MCF 10A (cell line): ENCODE measurements at places on chromosomes 6 and 20.

- peaks cover 23% of the 10 kb centered on the region for H3K4me1 ChIP-seq
- no peak overlapping the region for H3K4me3 ChIP-seq
- peaks cover 11% of the 10 kb centered on the region for H3K36me3 ChIP-seq
- no peak overlapping the region for H3K27ac ChIP-seq
- peak; percentile 26 for DNase-seq
Measured at GRCh38 chr6:35046862-35047261, 94.3 kb downstream of the TCP11 start.

DNA sequence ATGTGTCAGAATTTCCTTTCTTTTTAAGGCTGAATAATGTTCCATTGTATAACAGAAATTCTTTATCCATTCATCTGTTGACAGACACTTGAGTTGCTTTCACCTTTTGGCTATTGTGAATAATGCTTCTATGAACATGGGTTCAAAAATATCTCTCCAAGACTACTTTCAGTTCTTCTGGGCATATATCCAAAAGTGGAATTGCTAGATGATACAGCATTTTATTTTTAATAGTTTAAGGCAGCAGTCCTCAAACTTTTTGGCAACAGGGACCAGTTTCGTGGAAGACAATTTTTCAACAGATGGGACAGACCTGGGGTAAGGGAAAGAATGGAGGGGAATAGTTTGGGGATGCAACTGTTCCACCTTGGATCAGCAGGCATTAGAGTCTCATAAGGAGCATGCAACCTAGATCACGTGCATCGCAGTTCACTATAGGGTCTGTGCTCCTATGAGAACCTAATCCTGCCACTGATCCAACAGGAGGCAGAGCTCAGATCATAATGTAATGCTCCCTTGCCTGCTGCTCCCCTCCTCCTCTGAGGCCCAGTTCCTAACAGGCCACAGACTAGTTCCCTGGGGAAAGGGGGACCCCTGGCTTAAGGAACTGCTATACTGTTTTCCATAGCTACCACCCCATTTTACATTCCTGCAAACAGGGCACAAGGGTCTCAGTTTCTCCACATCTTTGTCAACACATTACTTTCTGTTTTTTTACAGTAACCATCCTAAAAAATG, 239.9 kb upstream of the RNF217 start:
- H3K27me3 ChIP-seq, result no peaks in the 10 kb centered on the region
- DNase-seq, result no peak
- H3K36me3 ChIP-seq, result no peaks in the 10 kb centered on the region
- peaks cover 6% of the 10 kb centered on the region for H3K4me1 ChIP-seq
- no peak overlapping the region for H3K4me3 ChIP-seq

DNA sequence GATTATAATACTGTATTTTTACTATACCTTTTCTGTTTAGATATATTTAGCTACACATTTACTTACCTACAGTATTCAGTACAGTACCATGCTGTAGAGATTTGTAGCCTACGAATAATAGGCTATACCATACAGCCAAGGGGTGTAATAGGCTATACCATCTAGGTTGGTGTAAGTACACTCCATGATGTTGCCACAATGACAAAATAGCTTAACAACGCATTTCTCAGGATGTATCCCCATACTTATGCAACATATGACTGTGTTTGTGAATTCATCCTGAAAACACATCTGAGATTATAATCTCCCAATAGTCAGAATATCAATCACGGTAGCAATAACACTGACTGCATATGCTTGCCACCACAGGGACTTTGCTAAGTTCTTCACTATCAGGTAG, 20.7 kb downstream of the B4GALT5 start:
- no peak overlapping the region for H3K4me3 ChIP-seq
- no peak for DNase-seq
- H3K4me1 ChIP-seq, result peaks cover 44% of the 10 kb centered on the region

GRCh38 chr6:706146-706545, 13.2 kb upstream of the EXOC2 start:
- no peak overlapping the region for H3K27ac ChIP-seq
- peaks cover 11% of the 10 kb centered on the region for H3K4me1 ChIP-seq
- no peak overlapping the region for H3K4me3 ChIP-seq
- DNase-seq, result peak; percentile 22
- no peaks in the 10 kb centered on the region for H3K36me3 ChIP-seq
- no peaks in the 10 kb centered on the region for H3K27me3 ChIP-seq

GRCh38 chr6:77448546-77448945, 14.7 kb downstream of the HTR1B start:
- DNase-seq, result no peak
- no peak overlapping the region for H3K4me3 ChIP-seq
- H3K27ac ChIP-seq, result no peak overlapping the region
- H3K27me3 ChIP-seq, result no peaks in the 10 kb centered on the region
- peaks cover 11% of the 10 kb centered on the region for H3K4me1 ChIP-seq

GRCh38 chr6:13355043-13355945, 27.0 kb upstream of the TBC1D7 start:
- H3K4me3 ChIP-seq, result no peak overlapping the region
- peak overlapping the region; percentile 55 for H3K27ac ChIP-seq
- H3K27me3 ChIP-seq, result no peaks in the 10 kb centered on the region
- no peaks in the 10 kb centered on the region for H3K36me3 ChIP-seq

- no peak overlapping the region for H3K27ac ChIP-seq
- DNase-seq, result no peak
- H3K27me3 ChIP-seq, result no peaks in the 10 kb centered on the region
- peak overlapping the region; percentile 91 for H3K4me3 ChIP-seq
- peaks cover 45% of the 10 kb centered on the region for H3K4me1 ChIP-seq
Measured at GRCh38 chr20:2871661-2872458, 1.4 kb upstream of the PTPRA start.

GRCh38 chr6:170253910-170254269, 37.0 kb downstream of the DLL1 start:
- DNase-seq, result no peak
- no peak overlapping the region for H3K27ac ChIP-seq
- no peak overlapping the region for H3K4me3 ChIP-seq
- H3K36me3 ChIP-seq, result no peaks in the 10 kb centered on the region
- peaks cover 7% of the 10 kb centered on the region for H3K4me1 ChIP-seq

DNA sequence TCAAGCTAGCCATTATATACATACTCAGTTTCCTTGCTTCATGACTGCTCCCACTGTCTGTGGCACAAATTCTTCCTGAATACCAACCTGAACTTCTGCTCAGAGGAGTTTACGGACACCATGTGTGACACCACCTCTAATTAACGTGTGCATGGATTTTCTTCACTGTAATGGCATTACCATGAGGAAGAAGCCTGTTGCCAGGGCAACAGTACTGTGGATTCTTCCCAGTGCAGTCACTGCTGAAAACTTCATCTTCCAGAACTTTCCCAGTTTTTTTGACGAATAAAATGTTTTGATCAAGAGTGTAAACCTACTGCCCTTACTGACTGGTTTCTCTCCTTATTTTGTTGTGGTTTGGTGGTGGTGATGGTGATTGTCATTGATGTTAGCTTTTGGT, 444.3 kb upstream of the NRSN1 start:
- no peak overlapping the region for H3K4me3 ChIP-seq
- no peaks in the 10 kb centered on the region for H3K36me3 ChIP-seq
- no peak overlapping the region for H3K27ac ChIP-seq
- H3K27me3 ChIP-seq, result no peaks in the 10 kb centered on the region

DNA sequence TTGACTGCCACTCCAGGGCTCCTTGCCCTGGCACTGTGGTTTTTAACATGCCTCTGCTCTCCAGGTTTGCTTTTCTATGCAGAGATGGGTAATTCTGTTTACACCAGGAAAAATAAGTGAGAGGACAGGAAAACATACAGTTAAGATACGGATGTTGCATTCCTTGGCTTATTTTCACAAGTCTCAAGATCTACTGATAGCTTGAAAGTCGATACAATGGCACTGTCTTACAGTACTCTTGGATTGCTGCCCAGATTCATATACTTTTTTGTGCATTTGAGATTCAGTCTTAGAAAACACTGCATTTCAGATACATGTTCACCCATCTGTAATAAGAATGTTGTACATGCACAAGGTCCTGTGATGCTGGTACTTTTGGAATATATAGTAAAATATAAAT, 159.6 kb upstream of the FLRT3 start:
- H3K36me3 ChIP-seq, result no peaks in the 10 kb centered on the region
- no peak overlapping the region for H3K27ac ChIP-seq
- no peak overlapping the region for H3K4me3 ChIP-seq
- H3K4me1 ChIP-seq, result no peaks in the 10 kb centered on the region

- DNase-seq, result peak; percentile 74
- peaks cover 16% of the 10 kb centered on the region for H3K4me1 ChIP-seq
- H3K27ac ChIP-seq, result no peak overlapping the region
- H3K27me3 ChIP-seq, result no peaks in the 10 kb centered on the region
- peaks cover 6% of the 10 kb centered on the region for H3K36me3 ChIP-seq
- no peak overlapping the region for H3K4me3 ChIP-seq
Measured at GRCh38 chr6:118581489-118581959, 33.4 kb downstream of the PLN start.

- H3K27me3 ChIP-seq, result no peaks in the 10 kb centered on the region
- no peak for DNase-seq
- no peak overlapping the region for H3K27ac ChIP-seq
- no peaks in the 10 kb centered on the region for H3K4me1 ChIP-seq
Measured at GRCh38 chr6:166529586-166529985, 56.9 kb downstream of the RAMACL start.

DNA sequence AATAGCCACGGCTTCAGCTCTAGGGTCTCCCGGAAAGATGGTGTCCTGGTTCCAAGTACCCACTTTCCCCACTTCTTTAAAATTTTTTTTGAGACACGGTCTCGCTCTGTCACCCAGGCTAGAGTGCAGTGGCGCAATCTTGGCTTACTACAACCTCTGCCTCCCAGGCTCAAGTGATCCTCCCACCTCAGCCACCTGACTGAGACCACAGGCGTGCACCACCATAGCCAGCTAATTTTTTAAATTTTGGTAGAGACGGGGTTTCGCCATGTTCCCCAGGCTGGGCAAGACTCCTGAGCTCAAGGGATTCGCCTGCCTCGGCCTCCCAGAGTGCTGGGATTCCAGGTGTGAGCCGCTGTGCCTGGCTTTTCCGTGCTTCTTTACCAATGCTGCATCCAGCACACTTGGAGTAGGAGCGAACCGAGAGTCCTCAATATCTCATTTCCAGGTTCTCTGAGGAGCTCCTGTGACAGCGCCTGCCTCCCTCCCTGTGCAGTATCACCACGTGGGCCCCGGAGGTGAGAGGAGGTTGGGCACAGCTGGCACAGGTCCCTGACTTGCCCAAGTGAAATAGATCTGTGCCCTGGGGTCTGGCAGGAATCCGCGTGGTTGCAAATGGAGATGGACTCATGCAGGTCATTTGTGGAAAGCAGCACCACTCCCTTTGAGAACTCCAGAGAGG, 37.3 kb downstream of the EZR start:
- no peak for DNase-seq
- no peaks in the 10 kb centered on the region for H3K27me3 ChIP-seq

DNA sequence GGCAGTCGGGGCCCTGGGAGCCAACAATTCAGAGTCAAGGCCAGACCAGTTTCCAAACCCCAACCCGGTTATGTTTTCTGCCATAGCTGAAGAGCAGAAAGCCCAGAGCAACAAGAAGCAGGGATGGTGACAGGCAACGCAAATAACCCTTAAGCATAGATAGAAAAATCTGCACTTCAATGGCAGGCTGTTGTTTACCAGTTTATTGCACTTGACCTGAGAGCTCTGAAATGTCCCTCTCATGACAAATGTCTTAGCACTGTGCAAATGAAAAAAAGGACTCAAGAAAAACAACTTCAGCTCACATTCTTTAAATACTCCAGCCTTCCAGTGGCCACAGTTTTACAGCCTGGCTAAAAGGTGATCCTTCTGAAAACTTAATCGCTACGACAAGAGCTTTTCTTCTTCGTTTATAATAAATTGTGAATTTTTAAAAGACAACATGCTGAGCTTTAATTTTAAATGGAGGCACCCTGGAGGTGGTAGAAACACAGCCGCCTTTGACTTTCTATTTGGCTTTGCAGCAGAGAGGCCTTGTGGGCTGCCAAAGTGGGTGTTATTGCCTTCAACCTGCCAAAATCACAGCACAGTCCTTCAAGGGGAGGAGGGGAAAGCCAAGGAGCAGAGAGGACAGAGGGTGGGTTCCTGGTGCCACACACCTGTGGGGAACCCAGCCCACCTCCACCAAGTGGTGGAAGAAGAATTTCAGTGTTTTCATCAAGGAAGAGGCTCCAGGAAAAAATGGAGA, 289.5 kb upstream of the CDYL start:
- no peaks in the 10 kb centered on the region for H3K4me1 ChIP-seq
- DNase-seq, result no peak

- no peak overlapping the region for H3K4me3 ChIP-seq
- no peaks in the 10 kb centered on the region for H3K27me3 ChIP-seq
- peaks cover 21% of the 10 kb centered on the region for H3K36me3 ChIP-seq
- peaks cover 15% of the 10 kb centered on the region for H3K4me1 ChIP-seq
- H3K27ac ChIP-seq, result no peak overlapping the region
Measured at GRCh38 chr6:34589691-34590090, 33.6 kb upstream of the SPDEF start.

GRCh38 chr20:47274401-47275108, 81.9 kb downstream of the ZMYND8 start:
- H3K4me3 ChIP-seq, result peak overlapping the region; percentile 60
- peaks cover 44% of the 10 kb centered on the region for H3K4me1 ChIP-seq
- H3K36me3 ChIP-seq, result peaks cover 86% of the 10 kb centered on the region

- no peak overlapping the region for H3K27ac ChIP-seq
- H3K4me3 ChIP-seq, result no peak overlapping the region
- H3K4me1 ChIP-seq, result no peaks in the 10 kb centered on the region
- H3K36me3 ChIP-seq, result no peaks in the 10 kb centered on the region
Measured at GRCh38 chr6:68778356-68779020, 143.4 kb downstream of the ADGRB3 start.

DNA sequence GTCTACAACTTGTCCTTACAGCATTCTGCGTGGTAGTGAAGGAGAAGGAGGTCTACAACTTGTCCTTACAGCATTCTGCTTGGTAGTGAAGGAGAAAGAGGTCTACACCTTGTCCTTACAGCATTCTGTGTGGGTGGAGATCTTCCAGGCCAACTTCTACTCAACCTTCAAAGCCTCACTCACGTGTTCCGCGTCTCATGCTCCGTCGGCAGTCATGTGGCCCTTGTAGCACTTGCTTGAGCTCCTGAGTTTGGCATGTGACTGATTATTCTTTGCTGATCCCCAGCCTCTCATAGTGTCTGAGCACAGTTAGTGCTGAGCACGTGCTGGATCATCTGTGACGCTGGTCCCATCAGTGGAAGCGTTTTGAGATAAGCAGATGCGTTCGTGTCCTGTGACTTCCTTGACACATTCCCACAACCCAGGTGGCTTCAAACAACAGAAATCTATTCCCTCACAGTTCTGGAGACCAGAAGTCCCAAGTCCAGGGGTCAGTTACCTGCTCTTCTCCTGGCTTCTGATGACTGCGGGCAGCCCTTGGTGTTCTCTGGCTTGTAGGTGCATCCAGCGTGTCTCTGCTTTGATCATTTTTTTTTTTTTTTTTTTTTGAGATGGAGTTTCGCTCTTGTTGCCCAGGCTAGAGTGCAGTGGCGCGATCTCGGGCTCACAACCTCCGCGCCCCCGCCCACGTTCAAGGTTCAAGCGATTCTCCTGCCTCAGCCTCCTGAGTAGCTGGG, 2.6 kb downstream of the SS18L1 start:
- H3K4me1 ChIP-seq, result peaks cover 38% of the 10 kb centered on the region
- H3K4me3 ChIP-seq, result no peak overlapping the region
- H3K27ac ChIP-seq, result peak overlapping the region; percentile 57
- DNase-seq, result no peak
- peaks cover 26% of the 10 kb centered on the region for H3K36me3 ChIP-seq
